Epithelial cell of proximal tubule (primary cell): ENCODE measurements at places on chromosomes 3 and 15.

GRCh38 chr15:64315216-64315615 lies 40.8 kb downstream of the CSNK1G1 start:
- DNase-seq, result no peak

DNA sequence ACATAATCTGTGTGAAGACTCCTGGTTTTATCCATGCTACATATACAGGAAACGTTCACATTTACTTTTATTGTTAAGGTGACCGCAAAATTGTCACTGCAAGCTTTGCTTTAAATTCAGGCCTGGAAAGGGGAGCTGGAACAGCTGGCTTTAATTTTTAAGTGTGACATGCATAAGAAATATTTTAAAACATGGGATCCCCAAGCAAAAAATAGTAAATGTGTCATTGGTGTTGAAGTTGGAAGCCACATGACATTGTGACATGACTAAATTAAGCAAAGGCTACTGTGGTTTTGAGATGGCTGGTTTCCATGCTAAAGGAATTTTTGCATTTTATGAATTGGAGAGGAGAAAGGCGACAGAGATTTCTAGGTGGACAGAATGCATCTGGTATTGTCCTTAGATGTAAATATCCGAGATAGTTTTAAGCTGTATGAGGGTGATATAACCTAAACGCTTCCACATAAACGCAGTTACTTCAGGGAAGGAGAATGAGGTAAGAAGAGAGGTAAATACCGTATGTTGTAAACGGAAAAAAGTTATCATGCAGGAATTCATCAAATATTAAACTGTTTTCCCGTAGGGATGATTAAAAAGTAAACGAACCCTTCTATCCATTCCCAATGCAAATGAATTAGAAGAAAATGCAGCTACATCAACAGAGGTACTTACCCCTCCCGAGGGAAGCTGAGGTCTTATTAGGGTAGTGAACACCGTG lies 927 bp upstream of the FYTTD1 start:
- no peak for DNase-seq

- no peak for DNase-seq
Measured at GRCh38 chr3:63022114-63022513, 146.9 kb upstream of the CADPS start.

GRCh38 chr3:13842226-13842625 lies 37.6 kb downstream of the WNT7A start:
- DNase-seq, result no peak

DNA sequence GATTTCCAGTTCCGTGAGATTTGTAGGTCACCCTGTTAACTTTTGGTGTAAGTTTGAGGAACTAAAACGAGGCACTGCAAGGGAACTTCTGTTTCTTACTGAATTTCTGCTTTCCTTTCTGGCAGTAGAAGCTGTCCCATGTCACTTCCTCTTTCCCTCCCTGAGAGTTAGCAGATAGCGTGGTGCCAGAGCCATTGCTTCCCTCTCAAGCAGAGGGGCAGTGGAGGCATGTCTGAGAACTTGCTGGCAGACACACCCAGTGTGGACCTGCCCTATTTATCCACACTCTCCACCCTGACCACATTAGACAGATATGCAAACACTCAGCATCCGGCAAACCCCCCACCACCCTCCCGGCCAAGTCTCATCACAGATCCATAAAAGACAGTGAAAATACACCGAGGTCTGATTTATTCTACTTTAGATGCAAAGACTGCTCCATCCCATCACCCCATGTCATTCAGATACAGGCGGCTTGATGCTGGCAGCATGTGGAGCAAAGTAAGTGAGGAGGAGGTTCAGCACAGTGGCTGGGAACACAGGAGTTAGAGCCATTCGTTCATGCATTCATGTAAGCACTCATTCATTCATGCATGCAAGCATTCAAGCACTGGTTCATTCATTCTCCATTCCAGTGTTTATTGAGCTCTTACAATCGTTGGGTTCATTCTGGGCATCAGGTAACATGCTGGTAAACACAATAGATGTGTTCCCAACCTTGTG lies 324.7 kb downstream of the SHQ1 start:
- DNase-seq, result peak; percentile 12

GRCh38 chr15:90159213-90159612 lies 41.9 kb upstream of the SEMA4B start:
- DNase-seq, result no peak

- no peak for DNase-seq
Measured at GRCh38 chr3:161852744-161853143, 356.1 kb downstream of the OTOL1 start.

GRCh38 chr3:71191031-71191482 lies 392.5 kb downstream of the FOXP1 start:
- no peak for DNase-seq

DNA sequence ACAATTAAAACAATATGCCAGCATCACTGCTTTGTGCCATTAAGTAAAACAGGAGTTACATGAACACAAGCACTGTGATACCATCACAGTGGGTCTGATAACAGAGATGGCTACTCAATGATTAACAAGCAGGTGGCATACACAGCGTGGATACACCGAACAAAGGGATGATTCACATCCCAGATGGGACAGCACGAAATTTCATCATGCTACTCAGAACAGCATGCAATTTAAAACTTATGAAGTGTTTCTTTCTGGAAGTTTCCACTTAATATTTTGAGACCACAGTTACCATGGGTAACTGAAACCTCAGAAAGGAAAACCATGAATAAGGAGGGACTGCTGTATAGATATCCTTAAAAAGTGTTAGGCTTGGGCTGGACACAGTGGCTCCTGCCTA lies 44.5 kb downstream of the SLC24A1 start:
- peak; percentile 74 for DNase-seq
